ENCODE measurements at places on chromosomes 6 and 20. TPM values are rescaled to one million over a fixed set of nuclear protein-coding genes. Genes with fewer than 3 reads are reported as not detected.

DNA sequence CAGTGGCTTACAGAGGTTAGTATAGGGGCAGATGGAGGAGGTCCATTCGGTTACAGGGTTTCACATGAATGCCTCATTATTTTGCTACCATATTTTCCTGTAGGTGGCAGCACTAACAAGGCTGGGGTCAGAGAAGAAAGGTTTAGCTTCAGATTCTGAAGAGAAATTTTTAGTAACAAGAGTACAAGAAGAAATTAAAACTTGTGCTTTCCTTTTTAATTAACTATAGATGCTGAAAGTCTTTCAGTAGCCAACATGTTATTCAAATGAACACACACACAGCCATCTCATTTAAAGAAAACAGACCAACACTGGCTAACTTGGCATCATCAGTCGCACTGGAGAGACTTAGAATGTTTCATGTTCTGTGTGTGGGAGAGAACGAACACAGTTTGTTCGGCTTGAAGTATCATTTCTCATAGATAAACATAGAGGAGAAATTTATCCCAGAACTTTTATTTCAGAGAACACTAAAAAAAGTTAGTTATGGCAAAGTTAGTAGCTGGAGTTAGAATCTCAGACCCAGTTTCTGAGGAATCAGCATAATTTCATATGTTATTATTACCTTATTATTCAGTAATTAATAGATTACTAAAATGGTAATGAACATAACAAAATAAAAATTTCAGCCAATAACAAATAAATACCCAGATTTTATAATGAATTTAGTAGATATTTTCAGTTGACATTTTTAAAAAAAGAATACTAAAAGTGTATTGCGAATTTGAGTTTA lies 314.0 kb upstream of the RSPO3 start:
- DNase-seq, result peak; percentile 52

- DNase-seq, result no peak
Measured at GRCh38 chr6:1766654-1767053, 156.9 kb downstream of the FOXC1 start.

DNA sequence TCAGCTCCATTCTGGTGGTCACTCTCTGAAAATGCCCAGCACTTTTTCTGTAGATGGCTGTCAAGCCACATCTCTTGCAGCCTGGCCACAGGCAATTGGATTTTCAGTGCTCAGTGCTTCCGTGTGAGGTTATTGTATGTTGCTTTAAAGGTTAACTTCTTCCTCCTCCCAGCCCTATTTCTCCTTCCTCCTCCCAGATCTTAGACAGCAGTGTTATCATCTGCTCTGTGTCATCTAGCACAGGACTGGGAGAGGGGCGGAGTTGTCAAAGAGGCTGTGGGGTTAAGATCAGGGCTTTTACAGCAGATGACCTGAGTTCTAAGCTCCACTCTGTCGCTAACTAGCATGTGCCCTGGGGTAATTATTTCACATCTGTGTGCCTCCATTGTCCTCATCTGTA lies 129.0 kb downstream of the PHACTR3 start:
- no peak for DNase-seq

DNA sequence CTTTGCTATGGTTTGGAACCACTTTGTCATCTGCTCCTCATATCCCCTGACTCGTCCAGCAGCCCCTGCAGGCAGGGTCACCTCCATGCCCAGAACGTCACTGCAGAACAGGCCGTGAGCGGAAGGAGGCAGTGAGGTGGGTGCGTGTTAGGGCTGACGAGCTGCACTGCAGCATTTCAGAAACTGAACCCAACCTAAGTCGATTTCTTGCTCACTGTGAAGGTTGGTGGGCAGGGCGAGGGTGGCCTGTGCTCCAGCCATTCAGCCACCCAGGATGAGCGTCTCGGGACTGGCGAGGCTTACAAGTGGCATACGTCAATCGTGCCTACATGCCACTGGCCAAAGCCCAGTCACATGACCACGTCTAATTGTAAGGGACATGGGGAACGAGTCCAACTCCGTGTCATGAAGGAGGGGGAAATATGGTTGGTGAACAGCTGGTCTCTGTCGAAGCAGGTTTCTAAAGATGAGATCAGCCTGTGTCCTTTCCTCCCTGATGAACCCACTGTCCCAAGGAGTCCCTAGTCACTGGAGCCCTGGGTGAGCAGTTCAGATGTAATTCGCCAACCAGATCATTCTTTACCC lies 289.1 kb downstream of the TAF4 start:
- no peak for DNase-seq

DNA sequence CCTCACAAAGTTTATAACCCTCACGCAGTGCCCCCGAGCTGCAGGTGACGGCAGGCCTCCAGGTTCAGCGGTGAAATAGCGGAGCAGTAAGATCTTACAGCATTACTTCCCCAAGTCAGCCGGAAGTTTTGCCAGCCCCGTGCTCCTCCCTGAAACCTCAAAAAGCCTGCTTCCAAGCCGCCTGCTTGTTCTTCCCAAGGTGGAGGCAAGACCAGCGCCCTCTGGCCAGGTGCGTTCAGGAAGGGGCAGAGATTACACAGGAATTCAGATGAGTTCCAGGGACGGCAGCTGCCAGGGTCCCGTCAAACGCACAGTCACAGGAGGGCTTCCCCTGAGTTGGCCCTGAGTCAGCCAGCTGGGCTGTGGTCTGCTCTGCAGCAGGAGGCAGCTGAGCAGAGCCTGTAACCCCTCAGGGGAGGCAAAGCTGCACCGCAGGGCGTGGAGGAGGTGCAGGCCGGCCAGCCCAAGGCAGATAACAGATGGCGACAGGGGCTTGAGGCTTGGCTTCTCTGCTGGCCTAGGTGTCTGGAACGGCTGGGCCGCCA lies 124.1 kb upstream of the RPS6KA2 start:
- DNase-seq, result no peak

GRCh38 chr6:38212579-38212978 lies 393.1 kb downstream of the ZFAND3 start:
- DNase-seq, result no peak

GRCh38 chr6:27176523-27177484 lies 70.7 kb upstream of the PRSS16 start:
- peak; percentile 68 for DNase-seq

DNA sequence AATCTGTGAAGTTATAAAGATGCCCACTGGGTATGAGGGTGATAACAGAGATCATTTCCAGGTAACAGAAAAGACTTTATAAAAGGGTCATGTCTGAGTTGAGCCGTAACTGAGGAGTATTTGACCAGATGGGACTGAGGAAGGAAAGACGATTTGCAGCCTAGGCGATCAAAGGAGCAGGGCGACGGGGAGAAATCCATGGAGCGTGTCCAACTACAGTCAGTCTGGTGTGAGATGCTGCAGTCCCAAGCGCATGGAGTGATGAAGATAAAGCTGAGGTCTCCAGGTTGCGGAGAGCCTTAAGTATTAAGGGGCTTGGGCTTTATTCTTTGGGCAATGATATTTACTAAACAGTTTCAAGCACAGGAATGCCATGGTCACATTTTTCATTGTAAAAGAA lies 166.7 kb downstream of the PRKN start:
- no peak for DNase-seq

SERAC1 gene
- 7.8 TPM for polyA plus RNA-seq

TMEM244 gene
- not detected for polyA plus RNA-seq

ARMH2 gene
- not detected for polyA plus RNA-seq

FRS3 gene
- polyA plus RNA-seq, result 6.0 TPM

Measured in muscle of arm (tissue), 14 donors.